ENCODE measurements at places on chromosomes 3 and 15. TPM values are rescaled to one million over a fixed set of nuclear protein-coding genes. Genes with fewer than 3 reads are reported as not detected.

RAB6B gene
- total RNA-seq: 5.3 TPM

ZWILCH gene
- 26.9 TPM for total RNA-seq

GOLGA8J gene
- not detected for total RNA-seq

COL6A6 gene
- total RNA-seq: not detected

VIPR1 gene
- 21.3 TPM for total RNA-seq

USP50 gene
- not detected for total RNA-seq

CPNE4 gene
- total RNA-seq: 1.5 TPM

Measured in mammary epithelial cell (primary cell).